Activated T-helper 9 cell treated with anti-CD3 and anti-CD28 coated beads, Interleukin-2, amount 50 U/mL, for 16 hours (primary cell): ENCODE measurements at places on chromosomes 4 and X.

DNA sequence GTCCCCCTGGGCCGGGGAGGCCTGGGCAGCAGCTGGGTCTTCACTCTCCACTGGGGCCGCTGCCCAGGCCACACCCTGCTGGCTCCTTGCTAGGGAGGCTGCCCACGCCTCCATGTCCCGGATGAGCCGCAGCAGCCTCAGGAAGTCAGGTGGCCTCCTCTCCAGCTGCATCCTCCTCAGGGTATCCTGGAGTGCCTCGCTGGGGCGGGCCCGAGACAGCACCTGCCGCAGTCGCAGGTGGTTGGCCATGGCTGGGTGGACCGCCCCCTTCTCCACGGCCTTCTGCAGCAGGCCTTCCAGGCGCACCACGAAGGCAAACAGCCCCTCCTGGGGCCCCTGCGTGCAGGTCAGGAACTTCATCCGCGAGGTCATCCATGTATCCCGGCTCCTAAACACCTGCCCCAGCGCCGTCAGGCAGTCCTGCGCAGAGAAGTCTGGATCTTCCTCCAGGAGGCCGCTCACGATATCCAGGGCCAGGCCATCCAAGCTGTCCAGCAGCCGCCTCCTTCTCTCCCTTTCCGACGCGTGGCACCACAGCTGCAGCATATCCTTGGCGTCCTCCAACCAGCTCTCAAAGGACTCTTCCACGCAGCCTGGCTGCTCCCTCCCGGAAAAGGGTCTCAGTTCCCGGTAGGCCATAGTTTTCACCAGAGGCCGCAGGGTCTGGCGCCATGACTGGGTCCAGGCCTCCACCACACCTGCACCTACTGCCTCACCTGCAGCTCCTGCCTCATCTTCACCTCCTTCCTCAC is 2.1 kb downstream of the PNMA6F start:
- no peak for DNase-seq

GRCh38 chr4:23022032-23022431 is 329.3 kb downstream of the GBA3 start:
- no peak for DNase-seq

DNA sequence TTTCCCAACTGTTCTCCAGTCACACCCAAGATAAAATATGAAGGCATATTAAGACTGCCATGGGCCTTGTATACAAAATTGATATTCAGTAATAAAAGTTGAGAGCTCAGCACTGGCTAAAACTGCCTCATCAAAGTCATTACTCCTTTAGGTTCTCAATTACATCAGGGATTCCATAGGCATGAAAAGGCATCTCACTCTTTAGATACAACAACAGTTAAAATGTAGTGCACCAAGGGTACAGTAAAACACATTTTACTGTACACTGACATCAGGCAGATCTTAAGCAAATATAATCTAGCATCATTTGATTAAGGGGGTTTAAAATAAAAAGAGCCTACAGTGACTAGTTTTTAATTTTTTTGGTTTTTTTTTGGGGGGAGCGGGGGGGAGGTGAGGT is 107.7 kb downstream of the PPP3CA start:
- no peak for DNase-seq

- no peak for DNase-seq
These were observed 153.7 kb downstream of the FBXW7 start for GRCh38 chr4:152382057-152382785.

GRCh38 chr4:121594796-121595526 is 101.8 kb downstream of the ANXA5 start:
- DNase-seq = no peak

DNA sequence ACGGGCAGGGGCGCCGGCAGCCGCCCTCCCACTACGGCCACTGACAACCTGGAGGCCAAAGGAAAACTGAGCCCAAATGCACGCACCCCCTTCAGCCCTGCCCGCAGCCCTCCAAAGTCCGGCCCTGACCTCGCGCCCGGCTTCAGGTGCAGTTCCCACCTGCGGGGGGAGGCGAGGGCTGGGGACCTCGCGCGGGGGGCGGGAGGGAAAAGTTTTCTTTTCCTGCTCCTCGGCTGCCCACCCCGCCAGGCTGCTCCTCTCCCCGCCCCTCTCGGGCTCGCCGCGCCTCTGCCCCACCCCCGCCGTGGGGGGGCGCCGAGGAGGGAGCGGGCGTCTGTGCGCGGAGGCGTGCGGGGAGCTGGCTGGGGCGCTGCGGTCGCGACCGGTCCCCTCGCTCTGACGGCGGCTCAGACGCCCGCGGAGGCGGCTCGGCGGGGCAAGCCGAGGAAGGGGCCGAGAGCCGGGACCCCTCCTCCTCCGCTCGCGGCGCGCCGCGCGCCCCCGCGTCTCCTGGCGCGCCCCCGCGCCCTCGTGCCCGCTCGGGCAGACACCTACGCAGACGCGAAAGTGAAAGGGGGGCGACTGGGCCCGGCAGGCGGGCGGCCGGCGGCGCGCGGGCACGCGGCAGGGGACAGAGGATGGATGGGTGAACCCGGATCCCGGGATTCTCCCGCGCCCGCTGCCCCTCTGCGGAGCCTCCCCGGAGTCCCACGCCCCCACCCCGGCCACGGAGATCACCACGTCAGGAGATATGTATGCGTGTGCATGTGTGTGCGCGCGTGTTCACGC is 3.1 kb upstream of the NR3C2 start:
- DNase-seq = peak; percentile 64

- no peak for DNase-seq
These were observed 88.0 kb downstream of the GUCY2F start for GRCh38 chrX:109393859-109394258.

DNA sequence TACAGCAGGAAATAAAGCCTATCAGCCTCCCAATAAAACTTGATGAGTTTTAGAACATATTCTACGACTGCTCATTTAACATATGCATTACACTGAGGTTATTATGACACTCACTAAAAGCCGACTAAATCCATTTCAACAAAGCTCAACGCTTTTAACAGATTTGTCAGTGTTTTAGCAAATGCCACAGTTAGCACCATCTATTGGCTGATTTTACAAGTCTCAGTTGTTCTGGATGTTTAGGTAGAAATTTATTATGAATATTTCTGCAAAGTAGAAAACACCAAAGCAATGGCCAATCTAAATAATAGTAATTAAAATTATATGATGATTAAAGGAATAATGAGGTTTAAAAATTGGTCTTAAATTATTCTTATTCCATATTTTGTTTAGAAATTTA is 993.2 kb upstream of the PCDH7 start:
- no peak for DNase-seq

GRCh38 chrX:100648458-100649417 is 4.7 kb downstream of the SRPX2 start:
- DNase-seq = no peak

GRCh38 chr4:108109111-108109510 is 59.6 kb downstream of the LEF1 start:
- no peak for DNase-seq

DNA sequence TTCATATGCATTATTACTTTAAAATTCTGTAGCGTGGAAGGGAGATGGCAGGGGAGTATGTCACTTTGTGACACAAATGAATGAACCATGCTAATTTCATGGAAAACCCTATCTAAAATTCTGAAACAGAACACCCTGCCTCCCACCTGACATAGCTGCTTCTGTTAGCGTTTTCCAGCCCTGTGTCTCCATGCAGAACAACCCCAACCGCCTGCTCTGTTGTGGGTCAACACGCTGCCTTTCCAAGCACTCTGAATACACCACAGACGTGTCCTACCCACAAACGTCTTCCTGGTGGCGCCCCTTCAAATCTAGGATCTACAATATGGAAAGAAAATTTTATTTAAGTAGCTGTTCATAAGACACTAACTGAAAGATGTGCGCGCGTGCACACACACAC is 238.6 kb downstream of the TRIML1 start:
- DNase-seq = no peak

DNA sequence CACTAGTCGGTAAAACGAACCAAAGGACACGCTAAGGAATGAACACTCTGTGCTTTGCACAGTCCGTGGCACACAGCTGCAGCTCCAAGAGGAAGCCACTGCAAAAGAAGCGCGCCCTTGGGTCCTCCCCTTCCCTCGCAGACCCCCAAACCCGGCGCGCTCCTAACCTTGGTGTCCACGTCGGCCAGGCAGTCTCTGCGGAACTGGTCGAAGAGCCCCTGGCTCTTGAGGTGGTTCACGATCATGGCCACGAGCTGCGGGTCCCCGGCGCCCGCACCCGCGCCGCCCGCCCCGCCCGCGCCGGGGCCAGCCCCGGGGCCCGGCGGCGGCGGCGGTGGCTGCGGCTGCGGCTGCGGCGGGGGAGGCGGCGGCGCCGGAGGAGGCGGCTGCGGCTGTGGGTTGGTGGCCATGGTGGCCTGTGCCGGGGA is 333 bp downstream of the BOD1L1 start:
- DNase-seq = no peak

GRCh38 chr4:76802236-76803021 is 95.5 kb downstream of the SOWAHB start:
- no peak for DNase-seq

- DNase-seq = no peak
These were observed 142.9 kb downstream of the PCDH7 start for GRCh38 chr4:30863021-30863420.

GRCh38 chrX:134073341-134073740 is 87.9 kb upstream of the GPC3 start:
- no peak for DNase-seq

- DNase-seq = no peak
These were observed 25.6 kb upstream of the IRF2 start for GRCh38 chr4:184499996-184500395.

- peak; percentile 50 for DNase-seq
These were observed 30.4 kb downstream of the CLDN34 start for GRCh38 chrX:9997524-9997923.

DNA sequence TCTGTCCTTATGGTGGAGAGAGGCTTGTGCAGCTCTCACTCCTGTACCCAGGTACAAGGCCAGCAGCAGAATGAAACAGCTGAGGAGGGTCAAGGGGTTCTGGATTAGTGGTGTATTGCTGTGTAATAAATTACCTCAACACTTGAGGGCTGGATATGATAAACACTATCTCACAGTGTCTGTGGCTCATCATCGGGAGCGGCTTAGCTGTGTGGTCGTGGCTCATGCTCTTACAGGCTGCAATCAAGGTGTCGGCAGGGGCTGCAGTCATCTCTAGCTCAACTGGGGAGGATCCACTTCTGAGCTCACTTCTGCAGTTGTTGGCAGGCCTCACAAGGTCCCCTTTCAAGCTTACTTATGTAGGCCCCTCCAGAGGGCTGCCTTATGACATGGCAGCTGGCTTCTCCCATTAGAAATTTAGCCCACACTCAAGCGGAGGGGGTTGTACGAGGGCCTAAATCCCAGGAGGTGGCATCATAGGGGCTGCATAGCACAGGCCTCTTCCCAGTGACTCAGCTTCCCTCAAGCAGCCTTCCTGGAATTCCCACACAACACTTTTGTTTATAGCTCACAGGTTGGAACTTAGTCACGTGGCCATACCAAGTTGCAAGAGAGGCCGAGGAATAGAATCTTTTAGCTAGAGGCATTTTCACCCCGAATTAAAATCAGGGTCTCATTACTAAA is 148.2 kb upstream of the RPS6KA3 start:
- DNase-seq = no peak

DNA sequence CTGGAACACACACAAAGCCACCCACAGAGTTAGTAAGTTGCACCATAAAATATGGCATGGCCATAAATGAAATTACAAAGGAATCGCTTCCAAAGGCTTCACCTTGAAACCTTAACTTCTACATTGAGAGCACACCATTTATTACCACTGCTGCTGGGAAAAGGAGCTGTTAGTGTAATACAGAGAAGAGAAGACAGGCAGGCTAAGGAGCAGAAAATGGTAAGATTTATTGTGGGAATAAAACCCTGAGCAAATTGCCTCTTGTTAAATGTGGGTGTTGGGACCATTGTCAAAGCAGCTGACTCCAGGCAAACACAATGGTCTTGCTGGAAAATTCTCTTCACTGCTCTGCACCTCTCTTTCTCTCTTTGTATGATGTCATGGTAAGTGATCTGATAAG is 79.2 kb upstream of the NHS start:
- no peak for DNase-seq

DNA sequence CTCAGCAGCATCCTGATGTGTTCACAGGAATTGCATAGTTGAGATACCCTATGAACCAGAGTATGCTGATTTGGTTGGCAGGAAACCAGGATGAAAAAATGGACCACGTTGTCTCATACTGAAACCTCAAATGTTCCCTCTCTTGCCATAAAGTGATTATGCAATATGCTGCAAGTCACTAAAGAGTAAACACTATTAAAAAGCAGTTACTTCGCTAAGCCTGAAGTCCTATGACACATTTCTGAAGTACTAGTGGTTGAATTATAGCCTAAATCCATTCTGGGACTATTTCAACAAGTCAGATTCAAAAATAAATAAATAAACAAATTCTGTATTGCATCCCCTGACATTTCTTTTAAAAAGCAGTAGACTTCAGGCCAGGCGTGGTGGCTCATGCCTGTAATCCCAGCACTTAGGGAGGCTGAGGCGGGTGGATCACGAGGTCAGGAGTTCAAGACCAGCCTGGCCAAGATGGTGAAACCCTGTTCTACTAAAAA is 106.0 kb upstream of the NAP1L5 start:
- no peak for DNase-seq

- peak; percentile 6 for DNase-seq
These were observed 578 bp downstream of the CHIC2 start for GRCh38 chr4:54063737-54064316.

GRCh38 chr4:74157154-74157553 is 764 bp upstream of the MTHFD2L start:
- DNase-seq = no peak

DNA sequence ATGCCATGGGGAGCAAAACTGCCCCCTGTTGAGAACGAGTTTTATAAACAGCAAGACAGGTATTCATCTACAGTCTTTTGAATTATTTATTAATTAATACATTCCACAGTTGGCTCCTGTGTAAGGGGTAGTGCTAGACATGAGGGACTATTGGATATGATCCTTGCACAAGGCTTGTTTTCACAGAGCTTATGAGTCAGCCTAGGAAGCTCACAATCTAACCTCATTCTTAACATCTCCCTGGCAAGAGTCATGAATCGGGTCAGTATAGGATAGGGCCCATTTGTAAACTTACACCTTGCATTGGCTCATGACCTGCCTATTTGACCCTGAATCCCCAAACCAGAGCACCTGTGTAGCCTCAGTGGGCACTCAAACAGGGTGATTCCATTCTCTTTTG is 209.1 kb upstream of the HCCS start:
- DNase-seq = no peak

- DNase-seq = no peak
These were observed 6.4 kb upstream of the ZNF674 start for GRCh38 chrX:46551494-46552128.

DNA sequence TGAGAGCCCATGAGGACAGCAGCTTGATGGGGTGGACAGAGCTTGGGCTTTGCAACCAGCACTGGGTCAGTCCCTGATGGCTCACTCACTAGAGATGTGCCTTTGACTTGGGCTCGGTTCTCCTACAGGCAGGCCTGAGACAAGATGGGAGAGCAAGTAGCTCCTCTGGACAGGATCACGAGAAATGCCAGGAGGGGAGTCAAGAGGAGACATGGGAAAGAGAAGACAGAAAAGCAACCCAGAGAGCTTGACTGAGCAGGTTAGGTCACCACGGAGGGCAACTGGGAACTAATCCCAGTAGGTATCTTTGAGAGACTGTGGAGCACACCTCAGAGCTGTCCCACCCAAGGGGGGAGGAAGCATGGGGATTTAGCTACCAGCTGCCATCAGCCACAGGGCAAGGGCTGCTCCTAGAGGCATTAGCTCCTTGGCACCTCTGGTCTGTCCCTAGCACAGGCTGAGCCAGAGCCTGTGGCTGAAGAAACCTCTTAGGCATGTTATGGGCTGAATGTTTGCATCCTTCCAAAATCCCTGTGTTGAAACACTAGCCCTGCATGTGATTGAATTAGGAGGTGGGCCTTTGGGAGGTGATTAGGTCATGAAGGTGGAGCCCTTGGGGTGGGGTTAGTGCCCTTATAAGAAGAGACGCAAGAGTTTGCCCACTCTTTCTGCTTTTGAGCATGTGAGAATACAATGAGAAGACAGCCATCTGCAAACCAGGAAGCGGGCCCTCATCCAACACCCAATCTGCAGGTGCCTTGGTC is 145.6 kb downstream of the SMIM20 start:
- DNase-seq = no peak
